ENCODE measurements at places on chromosomes 7 and 10. TPM values are rescaled to one million over a fixed set of nuclear protein-coding genes. Genes with fewer than 3 reads are reported as not detected.
A peak's percentile ranks its signal among the peaks of the same experiment; 100 is the strongest.

- no peaks in the 10 kb centered on the region for H3K27me3 ChIP-seq
- DNase-seq = no peak
- H3K36me3 ChIP-seq = peaks cover 3% of the 10 kb centered on the region
These were observed 60.0 kb downstream of the MLLT10 start for GRCh38 chr10:21593986-21594385.

DNA sequence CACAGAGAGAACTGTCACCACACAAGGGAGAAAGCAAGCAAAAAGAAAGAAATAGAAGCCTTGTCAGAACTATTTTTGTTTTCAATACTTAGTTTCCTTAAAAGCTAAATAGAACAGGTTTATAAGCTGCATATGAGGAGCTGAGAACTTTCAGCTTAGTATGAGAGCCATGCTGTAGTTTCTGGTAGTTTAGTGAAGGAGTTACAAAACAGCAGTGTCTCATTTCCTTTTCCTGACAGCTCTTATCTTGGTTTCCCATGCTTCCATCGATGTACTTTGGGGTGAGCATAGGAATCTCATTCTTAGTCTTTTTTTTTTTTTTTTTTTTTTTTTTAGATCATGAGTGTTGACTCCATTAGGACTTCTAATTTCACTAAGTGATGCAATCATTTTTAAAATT lies 8.6 kb upstream of the CHRM2 start:
- no peaks in the 10 kb centered on the region for H3K36me3 ChIP-seq
- no peaks in the 10 kb centered on the region for H3K4me1 ChIP-seq
- H3K27ac ChIP-seq = no peak overlapping the region
- DNase-seq = peak; percentile 47
- no peaks in the 10 kb centered on the region for H3K27me3 ChIP-seq
- no peak overlapping the region for H3K4me3 ChIP-seq

DNA sequence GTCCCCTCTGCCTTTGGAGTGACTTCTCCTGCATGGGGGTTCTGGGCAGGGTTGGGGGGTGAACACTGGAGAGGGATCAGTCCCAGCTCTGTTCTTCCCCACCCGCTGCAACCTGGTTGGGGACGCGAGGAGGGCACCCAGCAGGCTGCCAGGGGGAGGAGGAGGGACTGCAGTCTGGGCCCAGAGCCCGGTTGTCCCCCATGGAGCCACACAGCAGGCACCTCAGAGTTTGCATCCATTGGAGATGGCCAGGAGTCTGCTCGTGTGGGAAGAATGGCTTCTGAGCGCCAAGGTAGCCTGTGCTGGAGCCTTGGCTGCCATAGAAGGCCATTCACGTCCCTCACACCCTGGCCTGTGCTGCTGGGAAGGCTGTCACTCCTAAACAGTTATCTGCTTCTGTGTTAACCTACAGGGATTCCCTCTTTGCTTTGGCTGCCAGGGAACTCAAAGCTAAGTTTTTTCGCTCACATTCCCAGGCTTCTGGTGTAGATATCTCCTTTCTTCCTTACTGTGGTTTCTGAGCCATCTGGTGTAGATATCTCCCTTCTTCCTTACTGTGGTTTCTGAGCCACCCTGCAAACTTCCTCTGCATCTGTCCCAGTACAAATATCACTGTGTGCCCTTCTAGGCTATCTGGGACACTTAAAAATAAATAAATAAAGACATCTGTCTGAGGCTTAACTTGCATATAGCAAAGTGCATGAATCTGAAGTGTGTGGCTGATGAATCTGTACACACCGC lies 133.7 kb downstream of the LHPP start:
- no peaks in the 10 kb centered on the region for H3K4me1 ChIP-seq
- DNase-seq = no peak
- no peak overlapping the region for H3K4me3 ChIP-seq
- no peaks in the 10 kb centered on the region for H3K36me3 ChIP-seq

Gene MYL10
- total RNA-seq = not detected
